SK-N-MC (cell line): ENCODE measurements at places on chromosomes 7 and 10.

DNA sequence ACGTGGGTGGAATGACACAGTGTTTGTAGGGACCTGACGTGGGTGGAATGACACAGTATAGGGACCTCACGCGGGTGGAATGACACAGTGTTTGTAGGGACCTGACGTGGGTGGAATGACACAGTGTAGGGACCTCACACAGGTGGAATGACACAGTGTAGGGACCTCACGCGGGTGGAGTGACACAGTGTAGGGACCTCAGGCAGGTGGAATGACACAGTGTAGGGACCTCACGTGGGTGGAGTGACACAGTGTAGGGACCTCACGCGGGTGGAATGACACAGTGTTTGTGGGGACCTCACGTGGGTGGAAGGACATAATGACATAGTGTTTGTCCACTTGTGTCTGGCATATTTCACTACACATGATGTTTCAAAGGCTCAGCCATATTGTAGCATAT lies 19.3 kb downstream of the PPP2R2D start:
- no peak for DNase-seq

DNA sequence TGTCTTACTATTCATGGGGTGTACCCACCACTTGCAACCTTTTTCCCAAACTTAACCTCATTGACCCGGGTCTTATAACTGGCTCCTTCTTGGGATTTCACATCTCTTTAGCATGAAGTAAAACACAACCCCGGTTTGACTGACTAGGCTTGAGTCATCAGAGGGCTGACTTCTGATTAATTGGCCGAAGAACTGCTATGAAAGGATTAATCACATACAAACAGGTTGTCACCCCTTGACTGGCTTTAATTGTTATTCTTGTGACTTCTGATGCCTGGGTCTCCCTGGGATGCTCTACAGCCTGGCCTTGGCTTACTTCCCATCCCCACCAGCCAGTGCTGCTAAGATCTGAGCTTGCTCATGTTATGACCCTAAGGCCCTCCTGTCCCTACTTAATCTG lies 8.8 kb upstream of the CRPPA start:
- no peak for DNase-seq

DNA sequence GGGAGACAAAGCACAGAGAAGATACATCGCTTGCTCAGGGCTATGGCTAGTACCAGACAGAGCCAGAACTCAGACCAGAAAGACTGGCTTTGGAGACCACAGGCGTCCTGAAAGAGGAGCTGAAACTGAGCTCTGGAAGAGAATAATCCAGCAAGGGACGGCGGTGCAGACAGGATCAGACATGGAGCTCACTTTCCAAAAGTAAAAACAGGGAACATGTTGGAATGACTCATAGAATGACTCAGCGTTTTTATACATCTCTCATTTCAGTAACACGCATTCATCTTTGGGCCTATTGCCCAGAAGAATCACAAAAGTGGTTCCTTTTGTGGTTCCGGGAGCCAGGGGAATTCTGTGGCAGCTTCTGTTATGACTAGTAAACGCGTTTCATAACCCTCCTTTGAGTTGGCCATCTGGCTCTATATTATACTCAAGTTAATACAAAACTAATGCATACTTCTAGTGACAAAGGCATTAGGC lies 37.2 kb downstream of the PLEKHS1 start:
- no peak for DNase-seq

GRCh38 chr7:322111-322671 lies 32.2 kb downstream of the FOXL3 start:
- DNase-seq = no peak

DNA sequence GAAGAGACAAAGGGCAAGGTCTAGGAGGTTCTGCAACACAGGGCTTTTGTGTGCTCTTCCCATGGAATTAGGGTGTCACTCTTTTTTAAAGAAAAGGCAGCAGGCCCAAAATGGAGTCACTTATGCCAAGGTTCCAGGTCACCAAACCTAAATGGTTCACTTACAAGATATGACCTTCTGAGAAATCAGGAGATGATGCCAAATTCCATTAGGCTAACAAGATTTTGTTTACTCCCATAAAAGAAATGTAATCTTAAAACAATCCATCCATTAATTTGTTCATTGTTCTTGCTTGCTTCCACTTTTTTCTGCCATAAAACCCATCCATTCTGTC lies 158.1 kb downstream of the SNX13 start:
- no peak for DNase-seq

DNA sequence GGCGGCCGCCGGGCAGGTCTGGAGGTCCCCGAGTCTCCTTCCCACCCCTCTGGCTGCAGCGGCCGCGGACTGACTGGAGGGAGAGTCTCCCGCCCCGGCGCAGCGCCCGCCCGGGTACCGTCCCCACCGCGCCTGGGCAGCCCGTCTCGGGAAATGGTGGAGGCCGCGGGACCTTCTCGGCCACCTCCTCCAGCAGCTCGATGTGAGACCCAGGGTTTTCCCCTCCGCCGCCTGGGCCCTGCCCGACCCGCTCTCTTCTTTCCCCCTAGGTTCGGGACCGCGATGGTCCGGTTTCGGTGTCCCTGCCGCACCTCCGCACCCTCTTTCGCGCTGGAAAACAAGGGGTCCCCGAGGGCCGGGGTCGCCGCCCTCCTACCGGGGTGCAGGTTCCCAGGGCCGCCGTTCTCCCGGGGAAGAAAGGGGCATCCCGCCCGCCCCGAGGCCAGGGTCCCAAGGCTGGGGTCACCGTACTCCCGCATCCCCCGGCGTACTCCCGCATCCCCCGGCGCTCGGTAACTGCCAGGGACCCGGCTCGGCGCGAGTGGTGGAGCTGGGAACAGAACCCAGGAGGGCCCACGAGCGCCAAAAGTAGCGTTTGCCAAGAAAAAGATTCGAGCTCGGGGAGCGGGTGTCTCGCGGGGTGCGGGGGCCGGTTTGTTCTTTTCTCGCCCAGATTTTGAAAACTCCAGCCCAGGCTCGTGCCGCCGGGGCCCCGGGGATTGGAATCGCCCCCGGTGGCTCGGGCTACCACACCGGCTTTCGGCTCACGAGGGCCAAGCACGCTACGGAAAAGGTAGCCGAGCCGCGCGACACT lies 3.4 kb downstream of the TNRC18 start:
- DNase-seq = no peak

DNA sequence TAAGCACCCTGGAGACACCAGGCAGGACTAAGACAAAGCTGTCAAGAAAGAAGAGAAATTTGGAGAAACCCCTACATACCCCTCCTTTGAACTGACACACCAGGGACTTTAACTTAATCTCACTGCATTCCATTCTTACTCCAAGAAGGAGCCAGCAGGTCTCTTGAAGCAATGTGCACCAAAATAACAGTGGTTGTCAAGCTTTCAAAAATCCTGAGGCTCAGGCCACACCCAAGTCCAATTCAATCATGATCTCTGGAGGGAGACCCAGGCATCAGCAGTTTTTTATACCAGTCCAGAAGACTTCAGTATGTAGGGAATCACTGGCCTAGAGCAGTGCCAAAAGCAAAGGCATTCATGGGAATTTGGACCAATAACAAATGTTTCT lies 6.8 kb downstream of the SLC25A13 start:
- no peak for DNase-seq

DNA sequence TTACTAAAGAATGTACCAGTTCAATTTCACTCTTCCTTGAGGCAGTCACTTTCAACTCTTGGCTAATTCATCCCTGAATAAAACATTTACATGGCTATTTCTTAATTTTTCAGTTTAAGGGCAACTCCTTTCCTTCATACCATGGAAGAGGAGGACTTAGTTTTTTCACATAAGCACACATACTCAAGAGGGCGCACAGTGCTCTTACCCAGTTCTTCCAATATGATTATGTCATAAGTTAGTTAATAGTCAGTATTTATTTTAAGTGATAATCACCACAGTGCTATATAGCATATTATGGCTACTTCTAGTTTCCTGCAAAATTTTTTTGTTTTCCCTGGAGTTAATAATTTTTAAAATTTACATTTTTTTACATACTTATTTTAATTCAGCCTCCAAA lies 58.6 kb downstream of the SND1 start:
- no peak for DNase-seq

DNA sequence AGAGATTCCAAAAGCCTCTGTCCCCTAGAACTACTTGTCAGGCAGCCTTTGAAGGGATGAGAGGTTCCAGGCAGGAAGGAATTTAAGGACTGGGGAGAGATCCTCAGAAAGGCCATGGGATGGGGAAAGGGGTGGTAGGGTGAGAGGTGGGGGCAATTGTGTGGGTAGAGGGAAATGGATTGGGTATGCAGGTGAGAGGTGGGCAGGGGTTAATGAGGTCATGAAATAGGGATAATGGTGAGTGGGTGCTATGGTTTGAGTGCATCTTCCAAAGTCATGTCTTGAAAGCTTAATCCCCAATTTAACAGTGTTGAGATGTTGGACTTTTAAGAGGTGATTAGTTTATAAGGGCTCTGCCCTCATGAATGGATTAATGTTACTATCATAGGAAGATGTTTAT lies 383.5 kb downstream of the PLXNA4 start:
- DNase-seq = no peak

DNA sequence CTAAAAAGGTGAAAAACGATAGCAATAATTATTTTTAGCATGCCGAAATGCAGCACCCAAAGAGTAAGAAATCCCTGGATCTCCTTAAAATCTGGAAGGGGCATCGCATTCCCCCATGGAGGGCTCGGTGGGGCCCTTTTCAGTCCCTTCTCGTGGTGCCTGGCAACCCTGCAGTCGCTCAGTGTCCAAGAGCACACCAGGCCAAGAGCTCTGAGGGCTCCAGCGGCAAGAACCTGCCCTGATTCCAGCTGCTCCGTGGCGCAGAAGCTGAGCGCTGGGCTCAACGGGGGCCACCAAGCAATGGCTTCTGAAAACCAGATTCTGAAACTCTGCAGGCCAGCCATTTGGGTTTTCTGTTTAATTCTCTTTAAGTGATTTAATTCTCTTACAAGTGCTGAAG lies 131.2 kb downstream of the PRKAG2 start:
- no peak for DNase-seq

GRCh38 chr7:47366211-47366610 lies 215.7 kb downstream of the TNS3 start:
- DNase-seq = no peak

DNA sequence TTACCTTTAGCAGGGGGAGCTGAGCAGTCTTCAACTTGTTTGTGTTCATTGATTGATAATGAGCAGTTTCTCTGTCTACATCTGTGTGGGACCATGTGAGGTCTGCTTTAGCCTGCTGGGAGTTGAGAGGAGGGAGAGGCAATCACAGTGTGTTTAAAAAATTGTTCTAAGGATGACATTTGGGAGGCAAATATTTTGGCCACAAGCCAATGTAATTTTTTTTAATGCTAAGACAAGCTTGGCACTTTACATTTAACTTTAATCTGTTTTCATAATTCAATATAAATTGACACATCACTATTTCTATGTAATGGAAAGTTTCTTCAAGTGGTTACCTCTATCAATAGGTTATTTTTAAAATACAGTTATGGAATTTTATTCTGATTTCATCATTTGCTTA lies 55.9 kb upstream of the SEMA3A start:
- DNase-seq = no peak

GRCh38 chr10:60073397-60073780 lies 167.0 kb upstream of the CCDC6 start:
- no peak for DNase-seq

GRCh38 chr7:116495736-116496135 lies 3.8 kb upstream of the CAV2 start:
- no peak for DNase-seq

DNA sequence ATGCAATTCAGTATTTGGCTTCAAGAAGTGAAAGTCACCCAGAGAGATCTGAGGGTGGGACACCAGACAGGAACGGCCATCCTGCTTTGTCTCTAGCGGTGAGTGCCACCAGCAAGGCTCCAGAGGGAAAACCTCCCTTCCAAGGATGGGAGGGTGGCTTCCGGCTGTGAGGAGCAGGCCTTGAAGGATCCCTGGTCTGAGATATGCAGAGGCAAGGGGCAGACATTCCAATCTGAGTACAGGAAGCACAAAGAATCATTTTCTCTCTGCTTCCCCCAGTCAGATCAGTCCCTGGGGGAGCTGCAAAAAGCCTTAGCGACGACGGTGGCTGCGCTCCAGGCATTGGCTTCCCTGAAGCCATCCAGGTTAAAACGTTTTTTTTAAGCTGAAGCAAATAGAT lies 167.4 kb downstream of the TEX36 start:
- no peak for DNase-seq

DNA sequence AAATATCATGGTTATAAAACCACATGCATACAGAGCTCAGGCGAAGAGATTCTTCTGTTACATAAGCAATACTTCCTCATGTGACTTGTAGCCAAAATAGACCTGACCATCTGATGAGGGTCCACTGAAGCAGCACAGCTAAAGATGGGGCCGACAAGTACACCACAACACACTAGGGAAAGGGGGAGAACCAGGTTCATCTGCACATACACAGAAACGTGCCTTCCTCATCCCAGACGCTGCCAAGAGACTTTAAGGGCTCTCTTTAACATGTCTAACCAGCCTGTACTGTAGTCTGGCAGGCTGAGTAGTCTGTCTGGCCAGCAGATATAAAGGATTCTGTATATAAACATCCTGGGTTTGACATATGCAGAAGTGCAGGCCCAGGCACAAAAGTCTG lies 30.3 kb downstream of the ERCC6 start:
- DNase-seq = no peak

DNA sequence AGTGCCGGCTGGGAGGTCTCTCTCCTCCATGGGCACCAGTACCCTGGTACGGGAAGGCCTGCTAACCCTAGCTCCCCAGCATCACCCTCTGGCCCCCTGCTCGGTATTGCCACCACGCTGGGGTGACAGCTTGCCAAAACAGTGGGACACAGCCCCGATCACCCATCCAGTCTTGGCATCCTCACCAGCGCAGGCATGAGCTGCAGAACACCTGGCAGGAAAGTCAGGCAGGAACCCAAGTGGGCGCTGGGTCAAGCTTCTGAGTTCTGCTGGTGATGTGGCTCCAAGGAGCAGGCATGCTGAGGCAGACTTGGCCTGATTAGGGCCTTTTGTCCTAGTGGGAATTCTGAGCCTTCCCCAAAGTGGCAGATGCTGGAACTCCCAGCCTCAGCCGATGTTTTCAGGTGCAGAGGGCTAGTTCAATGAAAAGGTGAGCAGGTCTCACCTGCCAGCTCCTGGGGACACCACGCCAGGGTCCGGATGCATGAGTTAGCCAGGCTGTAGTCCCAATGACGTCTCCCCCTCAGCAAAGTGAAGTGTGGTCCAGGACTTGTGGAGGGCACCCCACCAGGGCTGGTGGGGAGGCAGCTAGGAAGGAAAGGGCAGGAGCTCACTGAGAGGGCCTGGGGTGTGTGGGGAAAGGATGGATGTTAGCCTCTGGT lies 8.5 kb upstream of the ZNF22 start:
- DNase-seq = no peak

DNA sequence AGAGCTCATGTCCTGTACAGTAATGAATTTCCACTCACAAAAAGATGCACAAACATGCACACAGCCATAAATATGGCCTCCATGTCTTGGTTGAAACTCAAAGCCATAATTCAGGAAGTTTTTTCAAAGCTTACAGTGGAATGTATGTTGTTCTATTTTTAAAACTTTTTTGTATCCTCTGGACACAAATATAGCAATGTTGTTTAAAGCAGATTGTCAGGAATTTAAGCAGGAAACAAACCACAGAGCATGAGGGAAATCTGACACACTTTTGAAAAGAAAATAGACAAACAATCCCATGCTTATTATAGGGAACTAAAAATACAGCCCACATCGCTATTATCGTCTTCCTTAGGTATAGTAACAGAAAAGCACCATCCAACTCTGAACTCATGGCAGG lies 21.5 kb downstream of the LRRN3 start:
- no peak for DNase-seq

GRCh38 chr7:33612442-33612841 lies 292.9 kb upstream of the BMPER start:
- DNase-seq = no peak
